Smooth muscle cell of the pulmonary artery (primary cell): ENCODE measurements at places on chromosomes 4 and X. TPM values are rescaled to one million over a fixed set of nuclear protein-coding genes. Genes with fewer than 3 reads are reported as not detected.

ZNF630 gene
- total RNA-seq, result 1.2 and 2.9 TPM in 2 replicates

DNAJB14 gene
- 43.5 and 46.1 TPM in 2 replicates for total RNA-seq

FMR1NB gene
- total RNA-seq, result not detected in 2 replicates

CFAP299 gene
- total RNA-seq, result 2.9 and 3.5 TPM in 2 replicates

DTHD1 gene
- total RNA-seq, result not detected in 2 replicates

TRIM61 gene
- 0.99 and 3.0 TPM in 2 replicates for total RNA-seq

GRK4 gene
- total RNA-seq, result 5.7 and 6.8 TPM in 2 replicates
